Stimulated activated CD4-positive, alpha-beta T cell treated with anti-CD3 and anti-CD28 coated beads, TNF-alpha, amount 100 ng/mL, for 48 hours (primary cell): ENCODE measurements at places on chromosomes 5 and 9.

DNA sequence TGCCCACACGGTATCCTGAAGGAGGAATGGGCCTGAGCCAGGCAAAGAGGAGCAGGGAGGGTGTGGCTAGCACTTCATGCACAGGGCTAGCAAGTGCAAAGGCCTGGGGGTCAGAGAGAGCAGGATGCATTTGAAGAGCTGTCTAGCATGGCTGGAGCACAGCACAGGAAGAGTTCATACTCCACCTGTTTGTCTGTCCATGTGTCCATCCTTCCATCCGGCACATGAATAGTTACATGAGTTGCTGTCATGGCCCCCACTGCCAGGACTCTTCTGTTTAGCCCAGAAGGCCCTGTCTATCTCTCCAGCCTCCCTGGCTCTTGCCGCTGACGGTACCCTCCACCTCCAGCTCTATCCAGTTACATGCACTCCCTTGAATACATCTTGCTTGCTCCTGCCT lies 17.1 kb downstream of the RGS3 start:
- DNase-seq: no peak

DNA sequence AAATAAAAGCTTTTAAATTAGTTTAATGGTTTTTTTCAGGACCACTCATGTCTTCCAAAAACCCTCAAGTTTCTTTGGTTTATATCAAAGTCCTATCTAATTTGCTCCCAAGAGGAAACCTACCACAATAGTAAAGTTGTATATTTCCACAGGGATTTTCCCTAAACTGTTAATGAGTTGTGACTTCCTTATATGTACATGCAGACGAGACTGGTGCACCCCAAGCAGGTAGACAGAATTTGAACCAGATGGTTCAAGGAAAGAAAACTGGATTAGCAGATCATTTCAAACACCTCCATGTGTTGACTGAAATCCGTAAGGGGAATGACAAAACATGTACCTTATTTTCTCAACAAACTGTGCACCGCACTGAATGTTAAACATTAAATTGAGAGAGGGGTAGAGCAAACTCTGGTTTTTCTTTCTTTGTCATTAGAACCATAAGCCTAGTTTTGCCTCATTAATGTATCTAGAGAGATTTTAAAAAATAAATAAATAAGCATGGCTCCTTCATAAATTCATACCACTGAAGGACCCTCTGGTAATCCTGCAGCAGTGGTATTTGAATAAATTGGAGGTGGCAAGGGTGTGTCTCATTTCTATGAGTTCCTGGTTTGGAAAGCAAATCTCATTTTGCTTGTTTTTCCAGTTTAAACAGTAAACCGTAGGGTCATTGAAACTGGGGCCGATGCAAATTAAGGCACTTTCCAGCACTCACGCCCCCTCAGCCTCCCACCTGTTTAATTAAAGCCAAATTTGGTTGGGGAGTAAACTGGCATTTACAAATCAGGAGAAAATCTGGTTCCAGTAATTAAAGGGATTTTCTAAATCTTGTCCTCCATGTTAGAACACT lies 51.1 kb downstream of the ENC1 start:
- DNase-seq: no peak

DNA sequence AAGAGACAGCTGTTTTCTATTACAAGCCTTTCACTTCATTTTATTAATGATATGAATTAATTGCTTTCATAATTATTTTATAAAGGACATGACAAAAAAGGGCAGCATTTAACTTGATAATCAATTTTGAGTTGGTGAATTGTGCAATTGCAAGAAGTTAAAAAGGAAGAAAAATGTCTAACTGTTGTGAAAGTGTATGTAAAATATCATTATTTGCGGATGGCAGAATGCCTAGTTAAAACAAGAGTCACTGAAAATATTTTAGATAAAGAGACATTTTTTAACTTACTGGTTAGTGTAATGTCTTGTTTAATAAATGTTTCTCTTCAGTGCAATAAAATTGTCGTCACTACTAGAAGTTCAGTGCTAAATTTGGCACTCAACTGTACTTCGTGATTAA lies 57.6 kb upstream of the HTR4 start:
- DNase-seq: no peak

GRCh38 chr9:893843-894420 lies 52.4 kb downstream of the DMRT1 start:
- peak; percentile 20 for DNase-seq

- DNase-seq: no peak
Observed at GRCh38 chr9:97412626-97413385, 910 bp downstream of the TDRD7 start.

GRCh38 chr9:37501957-37502596 lies 16.3 kb downstream of the POLR1E start:
- no peak for DNase-seq

DNA sequence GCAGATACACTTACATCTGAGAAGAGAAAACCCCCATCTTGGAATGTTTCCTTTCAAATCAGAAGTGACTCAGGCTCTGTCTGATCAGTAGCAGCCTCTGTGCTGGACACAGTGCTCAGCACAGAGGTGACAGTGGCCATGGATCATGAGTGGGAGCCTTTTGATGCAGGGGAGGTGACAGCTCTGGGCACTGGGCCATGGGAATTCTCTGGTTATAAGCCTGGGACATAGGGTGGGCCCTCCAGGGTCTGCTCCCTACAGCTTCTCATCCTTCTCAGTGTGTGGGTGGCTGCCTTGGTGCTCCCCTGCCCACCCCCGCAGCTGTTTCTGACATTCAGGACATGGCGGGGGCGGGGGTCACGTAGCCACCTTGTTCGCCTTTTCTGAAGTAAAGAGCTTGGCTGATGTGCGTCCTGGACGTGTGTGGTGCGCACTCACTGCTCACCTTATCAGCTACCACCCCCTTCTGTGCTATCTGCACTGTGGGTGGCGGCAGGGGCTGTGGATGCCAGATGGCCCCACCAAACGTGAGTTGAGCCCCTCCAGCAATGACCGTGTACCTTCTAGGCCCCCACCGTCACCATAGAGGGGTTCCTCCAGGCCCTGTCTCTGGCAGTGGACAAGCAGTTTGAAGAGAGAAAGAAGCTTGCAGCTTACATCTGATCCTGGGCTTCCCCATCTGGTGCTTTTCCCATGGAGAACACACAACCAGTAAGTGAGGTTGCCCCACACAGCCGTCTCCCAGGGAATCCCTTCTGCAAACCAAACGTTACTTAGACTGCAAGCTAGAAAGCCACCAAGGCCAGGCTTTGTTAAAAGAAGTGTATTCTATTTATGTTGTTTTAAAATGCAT lies 24.0 kb downstream of the TRIP13 start:
- DNase-seq: no peak

DNA sequence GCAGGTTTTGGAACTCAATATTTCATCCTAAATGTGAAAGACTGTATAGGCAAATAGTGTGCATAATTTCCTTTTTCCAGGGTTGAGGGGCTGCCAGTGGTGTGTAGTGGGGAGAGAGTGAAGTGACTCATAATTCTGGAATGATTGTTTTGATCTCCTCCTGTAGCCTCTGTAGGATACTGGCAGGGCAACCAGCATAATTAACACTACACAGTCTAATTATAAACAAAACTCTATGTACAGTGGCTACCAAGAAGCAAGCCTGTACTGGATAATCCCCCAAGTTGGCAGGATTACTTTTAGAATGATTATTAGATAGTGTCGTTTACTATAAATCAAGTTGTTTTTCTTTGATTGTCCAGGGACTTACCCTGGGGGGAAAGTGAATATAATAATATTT lies 32.2 kb downstream of the LNPEP start:
- DNase-seq: no peak

- no peak for DNase-seq
Observed at GRCh38 chr5:123807177-123807945, 295.4 kb downstream of the CSNK1G3 start.

DNA sequence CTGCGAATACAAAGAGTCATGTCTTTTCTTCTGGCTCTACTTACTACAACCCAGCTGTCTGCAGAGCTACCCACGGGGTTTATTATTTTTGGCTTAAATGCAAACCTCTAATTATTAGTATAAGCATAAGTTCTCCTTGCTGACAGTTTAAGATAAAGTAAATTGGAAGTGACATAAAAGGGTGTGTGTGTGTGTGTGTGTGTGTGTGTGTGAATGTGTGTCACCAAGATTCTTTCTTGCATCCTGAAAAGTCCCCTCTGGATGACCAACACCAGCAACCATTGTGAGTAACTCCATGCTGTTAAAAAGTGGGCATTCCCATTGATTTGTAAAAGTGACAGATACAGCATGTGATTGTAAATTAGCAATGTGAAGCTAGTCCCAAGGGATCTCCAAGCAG lies 803.8 kb upstream of the ZNF608 start:
- no peak for DNase-seq

- DNase-seq: peak; percentile 25
Observed at GRCh38 chr5:41925555-41925951, 472 bp downstream of the FBXO4 start.

GRCh38 chr9:22050924-22051323 lies 41.8 kb upstream of the CDKN2B start:
- no peak for DNase-seq

GRCh38 chr5:181164076-181164952 lies 16.9 kb downstream of the OR2V2 start:
- DNase-seq: no peak

DNA sequence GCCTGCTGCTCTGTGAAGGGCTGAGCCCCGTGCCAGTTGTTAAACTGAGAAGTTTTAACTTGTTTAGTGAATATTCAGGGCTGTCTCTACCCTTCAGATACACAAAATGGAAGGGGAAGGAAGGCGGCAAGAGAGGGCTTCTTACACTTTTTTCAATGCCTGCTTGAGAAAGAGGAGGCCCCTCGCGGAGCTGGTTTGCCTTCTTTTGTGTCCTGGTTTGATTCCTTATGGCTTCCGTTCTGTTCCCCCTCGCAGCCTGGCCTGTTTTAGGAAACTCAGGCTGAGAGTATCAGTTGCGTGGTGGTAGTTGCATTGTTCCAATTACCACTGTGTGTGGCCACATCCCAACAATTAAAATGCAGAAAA lies 1.0 kb downstream of the FAM53C start:
- no peak for DNase-seq
